ENCODE measurements at places on chromosomes 6 and 20.

DNA sequence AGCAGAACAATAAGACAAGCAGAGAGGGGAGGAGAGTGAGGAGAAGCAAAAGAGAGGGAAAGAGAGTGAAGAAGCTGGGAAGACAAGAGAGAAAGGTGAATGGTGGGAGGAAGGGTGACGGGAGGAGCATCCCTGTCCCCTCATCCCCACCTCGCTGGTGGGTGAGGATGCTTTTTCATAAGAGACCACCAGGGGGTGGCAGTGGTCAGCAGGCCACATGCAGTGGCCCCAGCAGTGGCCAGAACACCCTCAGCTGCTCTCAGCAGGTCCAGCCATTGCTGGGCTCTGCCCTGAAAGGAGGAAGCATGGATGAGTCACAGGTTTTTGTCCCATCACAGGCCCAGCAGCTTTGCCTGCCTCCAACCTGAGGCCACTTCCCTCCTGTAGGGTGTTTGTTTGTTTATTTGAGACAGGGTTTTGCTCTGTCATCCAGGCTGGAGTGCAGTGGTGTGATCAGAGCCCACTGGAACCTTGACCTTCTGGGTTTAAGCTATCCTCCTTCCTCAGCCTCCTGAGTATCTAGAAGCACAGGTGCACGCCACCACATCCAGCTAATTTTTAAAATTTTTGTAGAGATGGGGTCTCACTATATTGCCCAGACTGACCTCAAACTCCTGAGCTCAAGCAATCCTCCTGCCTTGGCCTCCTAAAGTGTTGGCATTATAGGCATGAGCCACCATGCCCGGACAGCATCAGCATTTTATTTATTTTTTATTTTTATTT lies 24.0 kb downstream of the FGD2 start:
- peak; percentile 77 for DNase-seq

DNA sequence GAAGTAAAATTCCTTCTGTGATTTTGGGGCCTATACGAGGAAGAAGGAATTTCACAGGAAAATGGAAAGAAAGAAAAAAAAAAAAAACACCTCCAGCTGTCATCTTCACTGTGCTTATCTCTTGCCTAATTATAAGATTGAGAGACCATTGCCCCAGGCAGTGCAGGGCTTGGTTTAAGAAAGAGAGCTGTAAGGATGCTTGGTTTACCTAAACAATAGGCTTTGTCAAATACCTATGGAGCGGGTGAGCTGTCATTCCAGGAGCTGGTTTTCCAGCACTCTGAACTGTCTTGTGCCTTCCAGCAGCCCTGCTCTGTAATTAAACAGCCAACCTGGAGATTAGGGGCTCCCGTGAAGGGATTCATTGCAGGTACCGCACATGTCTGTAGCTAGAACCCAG lies 137.8 kb downstream of the EDN3 start:
- DNase-seq = no peak

GRCh38 chr20:17910828-17911294 lies 57.7 kb downstream of the SNX5 start:
- no peak for DNase-seq

DNA sequence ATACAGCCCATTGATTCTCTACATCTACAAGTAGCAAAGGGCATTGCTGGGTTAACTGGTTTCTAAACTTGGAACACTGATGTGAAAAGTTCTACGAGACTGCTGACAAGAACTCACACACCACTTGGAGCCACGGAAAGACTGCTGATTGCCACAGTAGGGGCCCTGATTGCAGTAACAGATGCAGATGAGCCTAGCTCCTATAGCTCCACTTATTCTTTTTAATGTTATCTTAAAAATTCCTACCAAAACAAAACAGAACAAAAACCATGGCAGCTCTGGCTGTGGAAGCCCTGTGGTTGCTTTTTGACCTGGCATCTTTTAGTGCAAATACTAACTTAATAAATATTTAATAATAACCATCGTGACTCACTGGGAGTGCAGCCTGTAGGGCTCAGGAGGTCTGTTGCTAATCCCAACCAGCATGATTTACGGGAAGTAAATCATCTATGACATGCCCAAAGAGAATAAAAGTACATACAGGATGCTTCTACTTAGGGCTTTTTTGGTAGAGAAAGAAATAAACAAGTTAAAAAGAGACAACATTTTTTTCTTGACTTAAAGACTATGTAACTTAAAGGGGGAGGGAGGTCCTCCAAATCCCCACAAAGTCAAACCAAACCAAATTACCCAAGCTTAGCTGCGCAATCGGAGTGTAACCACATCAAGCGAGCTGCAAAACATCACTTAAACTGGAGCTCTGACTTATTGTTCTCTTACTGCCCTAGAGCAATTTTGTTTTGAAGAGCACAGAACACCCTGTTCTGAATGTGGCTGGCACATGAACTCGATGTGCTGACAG lies 87.2 kb downstream of the FKBP5 start:
- peak; percentile 84 for DNase-seq

GRCh38 chr6:100785982-100786381 lies 95.1 kb downstream of the ASCC3 start:
- DNase-seq = no peak

DNA sequence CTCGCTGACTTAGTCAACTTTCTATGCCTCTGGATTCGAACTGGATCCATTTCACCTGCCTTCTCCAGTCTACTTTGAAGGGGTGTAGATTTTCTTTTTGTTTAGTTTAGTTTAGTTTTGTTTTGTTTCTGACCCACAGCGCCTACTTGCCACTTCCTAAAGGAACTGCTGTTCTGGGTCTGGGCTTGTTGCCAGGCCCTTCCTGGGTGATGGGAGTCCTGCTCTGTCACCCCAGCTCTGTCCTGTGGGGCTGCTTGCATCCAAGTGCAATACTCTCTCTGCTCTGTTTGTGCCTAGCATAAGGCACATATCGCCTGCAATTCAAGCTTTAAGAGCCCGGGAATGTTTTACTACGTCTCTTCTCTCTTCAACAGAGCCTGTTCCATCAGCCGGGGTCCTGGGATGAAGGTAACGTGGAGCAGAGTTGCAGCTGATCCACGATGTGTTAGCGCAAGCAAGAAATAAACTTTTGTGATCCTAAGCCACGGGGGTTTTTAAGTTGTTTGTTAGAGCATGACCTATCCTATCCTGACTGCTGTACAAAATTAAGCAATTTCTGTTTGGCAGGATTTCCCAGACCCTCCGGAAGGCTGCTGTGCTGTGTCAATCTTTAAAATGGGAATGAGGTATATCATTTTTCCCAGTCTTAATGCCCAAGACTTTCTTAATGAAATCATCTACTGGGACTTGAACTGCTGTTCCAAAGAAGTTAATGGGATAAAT lies 30.9 kb upstream of the TAGAP start:
- no peak for DNase-seq
